ENCODE measurements at places on chromosomes 4 and X.
A peak's percentile ranks its signal among the peaks of the same experiment; 100 is the strongest.

GRCh38 chrX:47366041-47366722 is 4.2 kb upstream of the ZNF157 start:
- DNase-seq = peak; percentile 49

DNA sequence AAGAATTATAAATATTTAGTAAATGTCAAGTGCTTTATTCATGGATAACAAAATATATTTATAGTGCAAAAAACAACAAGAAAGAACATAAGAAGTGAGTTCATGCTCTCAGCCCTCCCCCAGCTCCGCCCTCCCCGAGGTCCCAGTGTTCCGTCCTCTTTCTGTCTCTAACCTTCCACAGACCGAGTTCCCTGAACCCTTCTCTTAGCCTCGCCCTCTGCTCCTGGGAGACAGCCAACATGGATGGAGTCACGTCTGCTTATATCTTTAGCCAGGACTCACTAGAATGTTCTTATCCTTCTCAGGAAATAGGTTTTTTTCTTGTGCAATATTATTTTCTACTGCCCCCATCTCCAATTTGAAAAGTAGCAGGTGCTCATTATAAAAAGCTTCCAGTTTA is 40.1 kb upstream of the HELT start:
- DNase-seq = no peak

- DNase-seq = no peak
These were observed 89.4 kb downstream of the AMMECR1 start for GRCh38 chrX:110228453-110228852.

GRCh38 chr4:124111411-124111810 is 601.1 kb downstream of the ANKRD50 start:
- DNase-seq = no peak

GRCh38 chrX:31213941-31214340 is 142.1 kb upstream of the FTHL17 start:
- DNase-seq = no peak

DNA sequence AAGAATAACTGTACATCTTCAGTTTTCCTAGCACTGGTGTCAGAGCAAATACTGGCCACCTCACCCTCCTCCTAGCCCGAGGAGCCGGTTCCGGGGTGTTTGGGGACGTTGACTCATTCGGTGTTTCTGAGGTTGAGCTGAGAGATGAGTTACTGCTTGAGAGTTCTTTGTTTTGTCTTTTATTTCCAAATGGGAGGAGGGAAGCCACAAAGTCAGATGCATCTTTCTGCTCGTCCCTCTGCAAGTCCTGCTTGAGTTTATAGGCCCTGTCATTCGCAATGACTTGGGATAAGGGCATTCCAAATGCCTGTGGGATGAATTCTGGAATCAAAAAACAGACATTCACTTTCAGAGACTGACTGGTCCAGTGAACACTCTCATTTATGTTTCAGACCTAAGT is 77.5 kb downstream of the HCCS start:
- DNase-seq = no peak

GRCh38 chr4:142336251-142336934 is 509.7 kb downstream of the INPP4B start:
- DNase-seq = no peak

GRCh38 chr4:169921237-169921636 is 105.0 kb downstream of the MFAP3L start:
- no peak for DNase-seq

DNA sequence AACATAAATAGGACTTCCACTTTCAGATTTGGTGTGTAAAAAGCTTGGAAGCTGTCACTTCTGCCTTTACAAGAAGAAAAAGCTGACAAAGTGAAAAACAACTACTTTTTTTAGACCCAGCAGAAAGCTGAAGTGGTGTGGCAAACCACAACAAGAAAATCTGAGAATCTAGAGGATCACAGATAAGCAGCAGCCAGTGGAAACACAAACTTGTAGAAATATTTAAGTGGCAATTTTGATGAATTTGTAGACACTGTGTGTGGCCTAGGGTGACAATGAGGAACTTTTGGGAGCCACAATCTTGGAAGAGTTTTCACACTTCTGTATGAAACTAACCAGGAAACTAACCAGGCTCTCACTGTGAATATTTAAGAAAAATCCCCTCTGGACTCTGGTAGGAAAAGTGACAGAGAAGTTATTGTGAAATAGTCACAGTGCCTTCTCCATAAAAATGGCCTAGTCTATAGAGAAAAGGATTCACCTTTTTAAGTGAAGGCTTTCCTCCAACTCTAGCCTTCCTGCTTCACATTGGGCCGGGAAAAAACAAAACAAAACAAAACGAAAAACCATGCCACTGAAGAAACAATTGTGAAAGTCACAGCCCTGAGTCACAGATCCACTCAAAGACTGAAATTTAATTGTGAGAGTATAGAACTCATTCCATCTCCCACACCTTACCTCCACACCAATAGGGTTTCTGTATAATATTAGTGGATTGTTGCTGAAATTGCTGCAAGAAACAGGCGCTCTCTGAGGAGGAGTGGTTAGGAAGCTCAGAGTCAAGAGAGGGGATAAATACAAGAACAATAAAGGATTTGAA is 26.7 kb upstream of the GUCY1A1 start:
- no peak for DNase-seq

- DNase-seq = no peak
These were observed 30.0 kb downstream of the MND1 start for GRCh38 chr4:153374442-153374841.

- no peak for DNase-seq
These were observed 20.2 kb downstream of the SLIT2 start for GRCh38 chr4:20271950-20272349.

- no peak for DNase-seq
These were observed 28.6 kb downstream of the RGS12 start for GRCh38 chr4:3321295-3321889.

DNA sequence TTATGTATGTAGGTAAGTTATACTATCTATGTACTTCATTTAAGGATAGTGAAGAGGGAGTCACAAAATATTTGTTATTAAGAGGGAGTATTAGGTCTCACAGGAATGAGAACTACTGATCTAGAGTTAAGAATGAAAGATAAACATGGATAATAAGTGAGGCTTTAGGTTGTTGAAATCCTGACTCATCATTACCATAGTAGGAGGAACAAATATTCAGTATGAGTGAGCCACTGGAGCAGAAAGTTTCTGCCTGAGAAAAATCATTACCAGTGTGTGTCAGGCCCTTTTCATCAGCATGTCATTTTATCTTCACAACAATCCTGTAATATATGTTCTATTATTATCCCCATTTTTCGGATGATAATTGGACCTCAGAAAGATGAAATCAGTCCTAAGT is 27.2 kb upstream of the IGSF1 start:
- DNase-seq = no peak

- no peak for DNase-seq
These were observed 42.0 kb upstream of the PJA1 start for GRCh38 chrX:69207216-69207615.

GRCh38 chr4:16852228-16852627 is 46.2 kb downstream of the LDB2 start:
- no peak for DNase-seq

GRCh38 chrX:39773150-39773549 is 324.6 kb downstream of the BCOR start:
- DNase-seq = no peak

DNA sequence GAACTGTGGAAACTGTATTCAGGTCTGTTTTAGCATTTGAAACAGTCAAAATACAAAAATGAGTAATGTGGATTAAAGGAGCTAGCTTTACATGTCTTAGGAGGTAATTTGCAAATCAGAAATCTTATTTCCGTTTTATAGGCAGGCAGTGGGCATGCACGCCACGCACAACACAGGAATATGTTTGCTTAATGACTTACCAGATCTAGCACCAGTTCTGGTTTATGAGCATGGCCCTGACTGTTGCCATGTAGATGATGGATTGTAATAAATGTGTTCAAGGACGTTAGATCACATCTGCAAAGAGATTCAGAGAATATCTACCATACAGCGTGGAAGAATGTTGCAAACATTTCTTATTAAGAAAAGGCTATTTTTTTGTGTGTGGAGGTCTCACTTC is 344.5 kb upstream of the NR3C2 start:
- no peak for DNase-seq

DNA sequence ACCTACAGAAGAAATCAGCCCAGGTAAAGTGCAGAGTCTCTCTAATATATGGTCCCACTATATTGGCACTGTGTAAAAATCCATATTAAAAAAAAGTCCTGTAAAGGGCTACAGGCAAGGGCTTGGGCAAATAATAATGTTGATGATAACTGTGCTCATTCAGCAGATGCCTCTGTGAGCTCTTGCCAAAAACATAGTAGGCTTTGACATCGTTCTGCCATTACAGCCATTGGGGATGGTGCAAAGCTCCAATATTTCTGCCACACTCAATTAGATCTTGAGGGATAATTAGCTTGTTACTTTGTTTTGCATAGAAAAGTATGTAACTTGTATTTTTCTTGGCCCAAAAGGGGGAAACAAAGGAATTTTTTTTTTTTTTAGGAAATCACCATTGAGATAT is 645.5 kb upstream of the FAM241A start:
- no peak for DNase-seq
